Hippocampal formation (tissue), 2 donors: ENCODE measurements at places on chromosomes 16 and 17.

GRCh38 chr16:11046382-11046931 is 102.1 kb downstream of the CLEC16A start:
- no peak for DNase-seq

DNA sequence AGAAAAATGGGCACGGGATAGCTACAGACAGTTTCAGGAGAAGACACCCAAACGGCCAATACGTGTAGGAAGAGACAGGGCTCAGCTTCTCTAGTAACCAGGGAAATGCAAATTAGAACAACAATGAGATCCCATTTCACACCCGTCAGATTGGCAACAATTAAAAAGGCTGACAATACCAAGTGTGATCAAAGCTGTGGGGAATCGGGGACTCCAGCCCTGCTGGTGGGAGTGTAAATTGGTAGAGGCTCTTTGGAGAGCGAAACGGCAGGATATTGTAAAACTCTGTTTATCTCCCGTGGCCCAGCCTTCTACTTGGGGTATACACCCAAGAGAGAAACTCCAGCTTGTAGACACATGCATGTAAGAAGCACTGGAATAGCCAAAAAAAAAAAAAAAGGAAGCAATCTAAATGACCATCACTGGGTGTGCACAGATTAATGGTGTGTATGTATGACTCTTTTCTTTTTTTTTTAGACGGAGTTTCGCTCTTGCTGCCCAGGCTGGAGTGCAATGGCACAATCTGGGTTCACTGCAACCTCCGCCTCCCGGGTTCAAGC is 27.5 kb downstream of the MYBBP1A start:
- no peak for DNase-seq

GRCh38 chr16:30895627-30896260 is 670 bp upstream of the CTF1 start:
- no peak for DNase-seq

- DNase-seq = no peak
Observed at GRCh38 chr16:3118846-3119245, 6.5 kb downstream of the ZNF205 start.

GRCh38 chr16:79918916-79919315 is 318.4 kb upstream of the MAF start:
- no peak for DNase-seq

GRCh38 chr17:69499318-69499717 is 84.8 kb downstream of the MAP2K6 start:
- DNase-seq = no peak

GRCh38 chr17:16943541-16944333 is 28.2 kb downstream of the TNFRSF13B start:
- no peak for DNase-seq

GRCh38 chr17:47995241-47995935 is 24.5 kb downstream of the CDK5RAP3 start:
- no peak for DNase-seq

DNA sequence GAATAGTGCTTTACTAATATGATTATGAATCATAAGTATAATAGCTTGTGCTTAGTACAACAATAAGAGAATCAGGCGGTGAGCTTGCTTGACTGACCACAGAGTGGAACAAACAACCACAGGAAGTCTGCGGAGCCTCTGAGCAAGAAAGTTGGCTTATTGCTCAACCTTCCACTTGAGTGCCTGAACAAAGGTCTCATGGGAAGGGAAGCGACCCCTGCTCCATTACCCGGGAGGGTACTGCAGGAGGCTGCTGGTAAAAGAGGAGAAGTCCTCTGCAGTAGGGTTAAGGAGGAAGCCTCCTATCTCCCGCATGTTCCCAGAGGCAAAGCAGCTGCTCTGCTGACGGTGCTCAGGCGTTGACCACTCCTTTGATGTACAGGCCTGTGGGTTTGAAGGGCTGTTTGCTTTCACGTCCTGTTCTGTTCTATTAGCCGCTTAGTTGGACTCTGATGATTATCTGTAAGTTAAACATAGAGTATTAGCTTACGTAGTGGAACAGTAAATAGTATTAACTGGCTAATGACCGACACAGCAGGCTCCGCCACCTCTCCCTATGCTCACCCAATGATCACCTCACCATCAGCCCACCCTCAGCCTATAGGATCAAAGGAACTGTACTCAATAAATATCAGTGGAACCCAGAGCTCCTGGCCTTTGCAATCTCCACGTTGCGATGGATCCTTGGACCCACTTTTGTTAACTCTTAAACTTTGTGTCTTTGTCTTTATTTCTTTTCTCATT is 17.5 kb downstream of the ALOX15B start:
- peak; percentile 32 for DNase-seq

DNA sequence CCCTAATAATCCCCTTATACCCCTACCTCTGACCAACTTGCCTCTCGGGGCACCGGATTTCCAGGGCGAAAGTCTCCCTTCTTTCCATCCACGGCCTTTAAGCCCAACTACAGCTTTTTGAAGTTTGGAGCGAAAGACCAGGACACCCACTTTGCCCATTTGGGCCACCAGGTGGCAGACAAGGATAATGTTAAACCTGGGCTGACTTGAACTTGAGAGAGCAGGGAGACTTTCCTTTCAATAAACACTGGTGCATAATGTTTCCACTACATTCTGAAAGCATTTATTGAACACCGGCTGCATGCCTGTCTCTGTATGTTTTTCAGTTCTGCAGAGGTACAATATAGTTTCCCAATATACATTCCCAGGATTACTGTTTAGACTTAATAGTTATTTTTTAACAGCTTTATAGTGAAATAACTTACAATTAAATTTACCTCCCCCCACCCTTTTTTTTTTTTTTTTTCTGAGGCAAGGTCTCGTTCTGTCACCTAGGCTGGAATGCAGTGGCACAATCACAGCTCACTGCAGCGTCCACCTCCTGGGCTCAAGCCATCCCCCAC is 6.9 kb upstream of the CES3 start:
- peak; percentile 52 for DNase-seq

DNA sequence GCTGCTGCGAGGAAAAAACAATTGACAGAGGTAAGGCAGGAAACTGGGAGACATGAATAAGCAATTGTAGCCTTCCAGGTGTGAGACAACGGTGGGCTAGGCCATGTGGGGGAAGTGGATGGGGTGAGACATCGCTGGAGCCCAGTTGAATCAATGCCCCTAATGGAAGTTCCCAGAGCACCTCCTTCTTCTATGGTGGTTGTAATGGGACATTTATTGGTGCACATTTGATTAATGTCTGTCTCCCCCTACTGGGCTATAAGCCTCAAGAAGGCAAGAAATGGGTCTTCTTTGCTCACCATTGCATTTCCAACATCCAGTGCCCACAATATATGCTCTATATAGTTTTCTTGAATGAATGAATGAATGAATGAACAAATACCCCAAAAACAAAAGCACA is 22.7 kb upstream of the CD300E start:
- no peak for DNase-seq

DNA sequence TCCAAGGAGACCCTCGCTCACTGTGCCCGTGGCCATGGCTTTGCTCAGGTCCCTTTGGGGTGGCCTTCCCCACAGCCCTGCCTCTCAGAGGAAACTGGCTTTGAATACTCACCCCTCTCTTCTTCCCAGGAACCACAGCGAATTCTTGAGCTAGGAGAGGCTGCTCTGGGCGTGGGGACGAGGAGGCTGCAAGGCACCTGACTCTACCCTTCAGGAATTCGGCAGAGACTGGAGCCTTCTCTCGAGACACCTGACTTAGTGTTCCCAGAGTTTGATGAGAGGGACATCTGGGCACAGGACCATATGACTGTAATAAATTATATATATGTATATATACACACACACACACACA is 6.2 kb downstream of the LLGL2 start:
- DNase-seq = no peak

DNA sequence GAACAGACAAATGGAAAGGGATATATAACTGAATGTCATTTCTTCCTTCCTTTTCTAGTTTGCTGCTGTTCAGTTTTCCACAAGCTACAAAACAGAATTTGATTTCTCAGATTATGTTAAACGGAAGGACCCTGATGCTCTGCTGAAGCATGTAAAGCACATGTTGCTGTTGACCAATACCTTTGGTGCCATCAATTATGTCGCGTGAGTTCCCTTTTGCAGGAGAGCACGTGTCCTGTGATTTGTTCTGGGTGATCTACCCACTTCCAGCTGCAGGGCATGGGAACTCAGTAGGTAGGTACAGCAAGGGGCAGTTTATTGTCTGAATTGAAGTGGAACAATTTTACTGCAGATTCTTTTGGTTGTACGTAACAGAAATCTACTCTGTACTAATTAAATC is 8.8 kb downstream of the ITGAL start:
- DNase-seq = no peak

GRCh38 chr17:82782657-82783207 is 30.9 kb downstream of the TBCD start:
- DNase-seq = no peak

DNA sequence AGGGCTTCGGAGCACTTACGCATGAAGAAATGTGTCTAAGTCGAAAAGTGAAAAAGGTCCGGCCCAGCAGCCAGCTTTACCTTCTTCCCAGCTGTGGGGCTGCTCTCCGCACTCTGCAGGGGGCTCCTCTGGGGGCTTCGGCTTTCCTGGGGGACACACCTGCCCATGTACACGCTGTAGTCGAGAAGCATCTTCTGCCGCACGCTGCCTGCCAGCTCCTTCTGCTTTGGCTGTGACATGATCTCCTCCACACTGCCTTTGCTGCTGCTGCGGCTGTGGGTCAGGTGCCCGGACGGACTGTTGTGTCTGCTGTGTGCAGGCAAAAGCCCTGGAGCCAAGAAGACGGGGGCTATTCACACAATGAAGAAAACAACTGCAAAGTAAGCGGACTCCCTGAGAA is 58.1 kb upstream of the ERN1 start:
- no peak for DNase-seq
